ENCODE measurements at places on chromosomes 11 and 22. TPM values are rescaled to one million over a fixed set of nuclear protein-coding genes. Genes with fewer than 3 reads are reported as not detected.

Gene NNMT
- not detected for total RNA-seq

Gene NFAM1
- total RNA-seq: 0.12 TPM

Gene OR5A1
- total RNA-seq: not detected

- DNase-seq: no peak
Measured at GRCh38 chr11:115338476-115338875, 165.7 kb downstream of the CADM1 start.

DNA sequence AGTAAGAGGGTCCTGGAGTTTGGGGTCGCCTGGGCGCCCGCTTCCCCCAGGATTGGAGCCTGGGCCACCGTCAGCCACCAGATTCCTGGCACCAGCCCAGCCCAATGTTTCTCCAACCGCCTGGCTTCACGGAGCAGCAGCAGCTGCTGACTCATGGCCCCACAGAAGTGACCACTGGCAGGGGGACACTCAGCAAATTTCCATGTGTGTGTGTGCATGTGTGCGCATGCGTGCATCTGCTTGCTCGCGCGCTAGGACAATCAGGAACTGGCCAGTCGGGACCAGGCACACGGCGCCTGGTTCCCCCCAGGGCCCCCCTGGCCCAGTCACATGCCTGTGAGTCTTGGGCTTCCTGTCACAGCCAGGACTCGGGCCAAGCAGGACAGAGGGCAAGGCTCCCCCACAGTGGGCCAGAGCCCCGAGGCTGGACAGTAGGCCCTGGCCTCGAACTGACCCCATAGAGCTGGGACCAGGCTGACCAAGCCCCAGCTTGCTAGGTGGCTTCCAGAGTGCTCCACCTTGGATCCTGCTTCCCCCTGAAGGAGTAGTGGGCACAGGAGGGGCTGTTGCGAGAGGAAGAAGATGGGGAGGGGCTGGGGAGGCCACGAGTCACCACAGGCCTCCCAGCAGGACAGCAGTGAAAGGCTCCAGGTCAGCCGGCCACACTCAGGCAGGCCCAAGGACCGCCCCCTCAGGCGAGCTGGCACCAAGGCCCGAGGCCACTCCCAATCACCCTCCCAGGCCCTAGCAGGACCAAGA, 3.2 kb downstream of the CTSD start:
- DNase-seq: no peak

DNA sequence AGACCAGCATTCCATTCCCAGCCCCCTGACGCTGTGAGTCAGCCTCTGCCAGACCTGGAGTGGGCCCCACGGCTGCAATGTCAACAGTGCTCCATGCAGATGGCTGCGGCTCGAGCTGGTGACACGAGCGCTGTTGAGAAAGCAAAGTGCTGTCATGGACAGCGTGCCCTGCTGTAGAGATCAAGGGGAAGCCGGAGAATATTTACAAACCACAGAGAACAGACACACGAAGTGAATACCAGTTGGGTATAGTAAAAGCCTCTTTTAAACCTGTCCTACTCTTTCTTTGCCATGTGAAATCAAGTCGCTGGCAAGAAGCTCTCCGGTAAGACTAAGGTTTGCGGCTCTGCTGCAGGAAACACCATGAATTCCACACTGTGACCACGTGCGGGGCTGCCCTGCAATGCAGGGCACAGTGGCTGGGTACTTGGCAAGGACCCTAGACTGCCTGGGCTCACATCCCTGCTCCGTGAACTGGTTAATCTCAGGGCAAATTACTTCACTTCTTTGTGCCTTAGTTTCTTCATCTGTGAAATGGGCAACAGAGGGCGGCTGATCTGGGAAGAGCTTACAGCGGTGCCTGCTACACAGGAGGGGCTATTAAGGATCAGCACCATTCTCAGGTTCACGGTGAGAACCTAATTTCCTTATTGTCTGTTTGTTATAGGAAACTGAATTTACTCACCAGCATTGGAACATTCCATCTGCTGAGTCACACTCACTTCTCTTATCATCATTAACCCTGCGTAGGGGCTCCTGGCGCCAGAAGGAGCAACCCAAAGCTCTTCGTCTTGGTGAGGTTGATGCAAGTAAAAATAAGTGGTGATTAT, 27.8 kb upstream of the ELFN2 start:
- DNase-seq: peak; percentile 85

- DNase-seq: no peak
Measured at GRCh38 chr11:11250470-11250869, 102.6 kb downstream of the CSNK2A3 start.
